Left ventricle myocardium superior (tissue), 1 donor: ENCODE measurements at places on chromosomes 3 and 15. TPM values are rescaled to one million over a fixed set of nuclear protein-coding genes. Genes with fewer than 3 reads are reported as not detected.

CLEC3B gene
- total RNA-seq: 68.0 TPM

- no peak for DNase-seq
Measured at GRCh38 chr3:55017876-55018275, 90.0 kb upstream of the LRTM1 start.

DNA sequence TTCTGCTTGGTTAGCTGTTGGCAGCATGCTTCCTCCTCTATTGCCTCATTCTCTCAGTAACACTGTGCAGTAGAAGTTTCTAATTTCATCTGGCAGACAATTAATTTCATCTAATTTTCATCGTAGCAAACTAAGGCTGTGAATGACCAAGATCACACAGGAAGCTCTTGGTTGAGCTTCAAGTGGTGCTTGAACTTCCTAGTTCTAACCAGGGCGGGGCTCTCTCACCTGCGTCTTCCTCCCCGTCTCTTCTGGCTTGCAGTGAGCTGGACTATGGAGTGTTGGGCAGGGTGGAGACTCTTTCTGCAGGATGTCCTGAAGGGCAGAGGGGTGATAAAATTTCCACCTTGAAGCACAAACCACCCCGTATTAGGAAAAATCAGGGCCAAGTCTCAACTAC lies 2.0 kb upstream of the IL16 start:
- no peak for DNase-seq

DNA sequence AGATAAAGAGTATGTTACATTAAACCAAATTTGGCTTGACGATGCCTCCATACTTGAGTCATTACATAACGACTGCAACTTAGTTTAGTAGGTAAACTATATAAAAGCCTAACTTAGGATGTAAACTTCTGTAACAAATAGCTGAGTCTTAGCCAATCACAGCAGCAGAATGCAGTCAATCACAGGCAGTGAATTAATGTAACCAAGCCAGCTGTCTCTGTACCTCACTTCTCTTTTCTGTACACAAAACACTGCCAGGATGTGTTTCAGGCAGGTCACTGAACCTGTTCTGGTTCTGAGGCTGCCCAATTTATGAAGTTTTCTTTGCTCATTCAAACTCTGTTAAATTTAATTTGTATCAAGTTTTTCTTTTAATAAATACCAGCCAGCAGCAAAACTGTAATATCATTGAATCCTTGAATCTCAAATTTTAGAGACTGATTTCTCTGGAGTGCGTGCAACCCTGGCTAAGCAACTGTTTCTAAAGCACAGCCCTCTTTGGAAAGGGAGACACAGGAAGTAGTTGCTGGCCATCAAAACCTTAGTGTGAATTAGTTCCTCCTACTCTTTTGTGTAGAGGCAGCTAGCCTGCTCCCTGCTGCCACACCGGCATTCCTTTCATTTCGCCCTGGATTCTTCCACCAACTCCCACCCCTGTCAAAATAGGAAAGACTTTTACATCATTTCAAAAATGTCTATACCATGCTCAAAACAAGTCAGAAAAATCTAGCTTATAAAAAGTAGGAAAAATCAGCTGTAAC lies 15.2 kb downstream of the RFTN1 start:
- DNase-seq: no peak

- DNase-seq: no peak
Measured at GRCh38 chr15:99447497-99448371, 118.0 kb upstream of the MEF2A start.

DNA sequence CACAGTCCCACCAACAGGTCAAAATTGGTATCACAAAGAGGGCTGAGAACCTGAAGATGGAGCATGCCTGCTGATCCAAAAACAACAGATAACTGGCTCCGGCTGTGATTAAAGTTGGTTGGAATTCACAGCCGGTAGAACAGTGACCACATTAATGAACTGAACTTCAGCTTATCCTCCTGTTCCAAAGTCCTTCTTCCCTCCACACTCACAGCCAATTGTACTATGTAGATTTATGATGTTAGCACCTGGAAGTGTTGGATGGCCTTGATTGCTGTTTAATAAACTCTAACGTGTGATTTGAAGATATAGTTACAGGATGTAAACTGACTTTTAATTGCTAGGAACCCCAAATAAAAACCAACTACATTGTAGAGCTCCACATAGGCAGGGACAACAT lies 367.3 kb upstream of the FRG2C start:
- DNase-seq: no peak
